Mesendoderm (in vitro differentiated cells): ENCODE measurements at places on chromosomes 11 and 22.

DNA sequence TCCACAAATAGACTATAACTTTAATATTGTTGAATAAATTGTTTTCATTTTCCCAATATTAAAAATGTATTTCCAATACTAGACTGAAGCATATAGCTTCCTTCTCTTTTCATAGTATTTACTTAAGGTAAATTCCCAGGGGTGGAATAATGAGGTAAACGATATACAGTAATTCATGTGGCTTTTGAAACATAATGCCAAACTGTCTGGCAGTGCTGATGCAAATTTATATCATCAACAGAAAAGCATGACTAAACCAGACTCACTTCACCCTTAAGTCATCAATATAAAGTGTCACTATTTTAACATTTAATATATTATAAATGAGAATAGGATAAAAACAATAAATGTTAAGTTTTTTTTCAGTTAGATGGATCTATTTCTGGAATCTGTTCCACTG lies 13.6 kb downstream of the C2CD3 start:
- DNase-seq: no peak
- no peaks in the 10 kb centered on the region for H3K36me3 ChIP-seq
- no peaks in the 10 kb centered on the region for H3K27me3 ChIP-seq
- H3K4me1 ChIP-seq: no peaks in the 10 kb centered on the region

DNA sequence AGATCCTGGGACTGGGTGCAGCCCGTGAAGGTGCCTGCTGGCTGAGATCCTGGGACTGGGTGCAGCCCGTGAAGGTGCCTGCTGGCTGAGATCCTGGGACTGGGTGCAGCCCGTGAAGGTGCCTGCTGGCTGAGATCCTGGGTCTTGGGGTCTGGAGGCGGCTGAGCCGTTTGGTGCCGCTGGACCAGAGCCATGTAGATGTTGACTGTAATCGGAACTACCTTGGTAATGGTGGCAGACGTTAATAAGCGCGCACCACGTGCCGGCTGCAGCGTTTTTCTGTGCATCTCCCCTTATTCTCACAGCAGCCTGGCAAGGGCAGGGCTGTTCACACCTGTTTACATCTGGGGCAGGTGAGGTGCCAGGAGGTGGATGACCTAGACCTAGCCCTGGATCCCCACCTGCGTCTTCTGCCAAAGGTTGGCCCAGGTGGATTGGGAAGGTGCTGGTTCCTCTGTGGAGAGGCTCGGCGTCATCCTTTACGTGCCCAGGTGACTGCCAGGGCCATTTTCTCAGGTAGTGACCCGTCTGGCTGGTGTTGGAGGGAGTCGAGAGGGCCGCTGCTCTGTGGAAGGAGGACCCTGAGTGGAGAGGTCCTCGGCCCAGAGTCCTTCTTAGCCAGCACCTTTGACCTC lies 382.5 kb downstream of the TBC1D22A start:
- no peaks in the 10 kb centered on the region for H3K36me3 ChIP-seq
- H3K27me3 ChIP-seq: no peaks in the 10 kb centered on the region
- H3K4me3 ChIP-seq: no peak overlapping the region

DNA sequence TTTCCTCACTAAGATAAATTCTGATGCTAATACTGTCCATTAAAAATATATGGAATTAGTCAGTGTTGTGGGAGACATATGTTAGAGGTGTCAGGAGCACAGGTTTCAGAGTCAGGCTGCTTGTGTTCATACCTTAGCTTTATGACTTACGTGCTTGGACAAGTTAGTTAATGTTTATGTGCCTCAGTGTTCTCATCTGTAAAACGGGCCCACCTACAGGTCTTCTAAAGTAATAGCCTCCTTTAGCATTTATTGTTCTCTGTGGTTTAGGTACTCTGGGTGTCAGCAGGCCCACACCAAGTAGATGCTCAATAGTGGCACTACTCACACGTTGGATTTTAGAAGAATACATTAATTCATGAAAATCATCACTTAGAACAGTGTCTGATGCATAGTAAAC lies 308.7 kb upstream of the ZC3H12C start:
- H3K36me3 ChIP-seq: no peaks in the 10 kb centered on the region
- no peak for DNase-seq
- peaks cover 5% of the 10 kb centered on the region for H3K4me1 ChIP-seq
- no peak overlapping the region for H3K4me3 ChIP-seq
- H3K27ac ChIP-seq: peak overlapping the region; percentile 42

GRCh38 chr11:3831378-3832239 lies 9.2 kb downstream of the RHOG start:
- peaks cover 9% of the 10 kb centered on the region for H3K36me3 ChIP-seq
- no peaks in the 10 kb centered on the region for H3K27me3 ChIP-seq
- peaks cover 12% of the 10 kb centered on the region for H3K4me1 ChIP-seq
- H3K27ac ChIP-seq: no peak overlapping the region
- no peak for DNase-seq
- H3K4me3 ChIP-seq: no peak overlapping the region

DNA sequence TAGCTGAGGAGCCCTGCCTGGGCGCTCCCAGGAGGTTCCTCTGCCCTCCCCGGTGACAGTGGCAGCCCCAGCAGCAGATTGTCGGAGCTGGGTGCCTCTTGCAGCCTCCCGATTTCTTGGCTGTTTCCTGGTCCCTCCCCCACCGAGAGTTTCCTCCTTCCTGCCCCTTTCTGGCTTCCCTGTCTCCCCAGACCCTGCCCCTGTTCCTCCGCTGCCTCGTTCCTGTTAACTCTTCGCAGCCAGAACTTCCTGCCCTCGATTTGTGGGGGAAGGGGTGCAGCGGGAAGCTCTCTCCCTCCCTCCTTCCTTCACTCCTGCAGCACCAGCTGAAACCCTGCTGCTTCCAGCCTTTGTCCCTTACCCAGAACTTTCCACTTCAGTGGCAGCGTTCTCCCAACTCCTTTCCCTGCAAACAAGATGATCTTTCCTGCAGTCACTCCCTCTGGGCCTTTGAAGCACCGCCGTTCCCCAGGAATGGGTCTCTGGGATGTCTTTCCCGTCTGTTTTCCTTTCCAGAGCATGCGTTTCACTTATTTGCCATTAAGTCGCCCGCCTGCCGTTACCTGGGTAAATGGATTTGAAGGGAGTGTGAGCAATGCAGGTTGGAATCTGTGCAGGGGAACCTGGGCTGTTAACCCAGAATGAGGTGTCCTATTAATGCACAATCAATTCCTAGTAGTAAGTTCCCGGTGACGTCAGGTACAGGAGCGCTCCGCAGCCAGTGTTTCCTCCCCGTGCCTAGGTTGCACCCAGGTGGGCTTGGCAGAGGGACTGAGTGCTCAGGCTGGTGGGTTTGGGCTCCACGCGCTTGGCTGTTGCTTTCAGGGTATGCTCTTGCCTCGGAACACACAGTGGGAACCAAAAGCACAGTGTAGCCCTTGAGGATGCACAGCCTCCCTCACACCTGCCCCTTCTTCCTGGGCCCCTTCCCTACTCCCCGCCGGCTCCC lies 4.3 kb downstream of the GRK2 start:
- peaks cover 23% of the 10 kb centered on the region for H3K4me1 ChIP-seq
- H3K4me3 ChIP-seq: no peak overlapping the region
- DNase-seq: peak; percentile 92
- peaks cover 3% of the 10 kb centered on the region for H3K36me3 ChIP-seq
- H3K27me3 ChIP-seq: no peaks in the 10 kb centered on the region
- H3K27ac ChIP-seq: peak overlapping the region; percentile 78

- peaks cover 18% of the 10 kb centered on the region for H3K4me1 ChIP-seq
- DNase-seq: peak; percentile 93
- H3K27ac ChIP-seq: no peak overlapping the region
- no peak overlapping the region for H3K4me3 ChIP-seq
These were observed 7.6 kb upstream of the SERPINH1 start for GRCh38 chr11:75554258-75555022.

DNA sequence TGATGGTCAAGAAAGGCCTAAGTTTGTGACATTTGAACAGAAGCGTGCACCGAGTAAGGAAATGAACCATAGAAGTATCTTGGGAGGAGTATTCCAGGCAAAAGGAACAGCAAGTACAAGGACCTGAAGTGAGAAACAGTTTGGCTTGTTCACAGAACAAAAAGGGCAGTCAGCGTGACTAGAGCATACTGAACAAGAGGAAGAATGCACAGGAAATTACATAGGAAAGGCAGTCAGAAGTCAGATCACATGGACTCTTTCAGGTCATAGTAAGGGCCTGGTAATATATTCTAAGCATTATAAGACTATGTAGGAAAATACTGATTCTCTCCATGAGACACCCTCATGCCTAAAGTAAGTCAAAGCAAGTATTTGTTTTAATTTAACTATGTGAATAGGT lies 52.3 kb upstream of the GAB2 start:
- no peak overlapping the region for H3K4me3 ChIP-seq
- no peaks in the 10 kb centered on the region for H3K27me3 ChIP-seq
- no peaks in the 10 kb centered on the region for H3K4me1 ChIP-seq
